Stimulated activated CD8-positive, alpha-beta memory T cell treated with anti-CD3 and anti-CD28 coated beads, Interleukin-2, amount 100 ng/mL, for 1 hour (primary cell): ENCODE measurements at places on chromosomes 7 and 10.

DNA sequence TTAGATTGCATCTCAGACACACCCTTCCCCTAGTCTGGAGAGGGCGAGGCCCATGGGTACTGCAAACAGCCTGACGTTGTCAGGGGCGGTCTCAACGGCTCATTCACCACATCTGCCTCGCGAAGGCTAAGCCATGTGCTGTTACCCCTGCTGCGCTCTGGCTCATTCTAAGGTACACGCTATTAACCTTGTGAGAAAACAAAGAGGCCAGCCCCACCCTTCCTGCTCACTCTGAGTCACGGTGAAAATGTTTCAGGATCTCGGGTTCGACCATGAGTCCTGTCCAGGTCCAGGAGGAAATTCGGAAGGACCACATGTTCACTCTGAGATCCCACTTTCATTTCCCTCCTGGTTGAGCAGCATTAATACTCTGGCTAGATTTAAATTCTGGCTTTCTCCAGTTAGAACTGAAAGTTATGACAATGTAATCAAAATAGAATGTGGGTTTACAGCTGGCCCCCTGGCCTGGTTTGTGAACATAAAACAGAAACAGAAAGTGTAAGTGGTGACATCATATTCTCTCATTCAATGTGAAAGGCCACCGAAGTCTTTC lies 55.2 kb downstream of the EGFR start:
- no peak for DNase-seq

- DNase-seq = no peak
These were observed 65.1 kb upstream of the VSTM2A start for GRCh38 chr7:54477083-54477482.

DNA sequence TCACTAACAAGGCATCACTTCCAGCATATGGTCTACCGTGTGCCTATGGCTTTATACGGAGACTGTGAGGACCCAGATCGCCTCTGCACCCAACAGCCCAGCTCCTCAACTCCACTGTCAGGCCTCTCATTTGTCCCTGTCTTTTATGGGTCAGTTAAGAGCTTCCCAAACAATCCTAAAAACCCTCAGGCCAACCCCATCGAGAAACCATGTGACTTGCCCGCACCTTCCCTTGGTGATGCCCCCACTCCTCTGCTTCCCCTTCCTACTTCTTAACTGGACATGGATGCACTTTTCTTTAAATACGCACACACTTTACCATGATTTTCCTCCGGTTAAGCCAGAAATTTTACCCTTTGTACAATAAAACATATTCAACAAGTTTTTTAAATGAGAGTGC lies 46.8 kb downstream of the BAIAP2L1 start:
- no peak for DNase-seq

DNA sequence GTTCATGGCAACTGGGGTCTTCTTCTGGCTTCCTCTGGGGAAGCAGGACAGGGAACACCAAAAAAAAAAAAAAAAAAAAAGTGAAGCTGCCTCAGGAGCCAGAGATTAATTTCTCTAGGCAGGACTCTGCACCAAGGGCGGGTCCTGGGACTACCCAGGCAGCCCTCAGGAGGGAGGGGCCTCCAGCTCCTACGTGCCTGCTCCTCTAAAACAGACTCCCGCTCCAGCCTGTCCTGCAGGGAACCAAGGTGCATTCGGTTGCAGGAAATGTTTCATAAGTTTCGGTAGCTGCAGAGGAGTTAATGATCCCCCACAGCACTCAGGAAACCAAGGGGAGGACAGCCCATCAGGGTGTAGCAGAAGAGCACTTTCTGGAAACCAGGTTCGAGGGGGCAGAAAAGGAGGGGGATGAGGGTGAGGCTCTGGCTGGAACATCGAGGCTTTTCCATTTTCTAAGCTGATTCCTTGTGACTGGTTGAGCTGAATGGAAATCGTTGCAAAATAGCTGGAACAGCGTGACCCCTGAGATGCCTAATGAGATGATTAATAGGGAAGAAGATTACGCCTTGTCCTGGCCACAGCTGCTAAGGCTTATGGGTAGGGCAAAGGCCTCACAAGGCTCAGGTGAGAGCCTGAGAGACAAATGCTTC lies 84.2 kb downstream of the STRA8 start:
- DNase-seq = no peak

DNA sequence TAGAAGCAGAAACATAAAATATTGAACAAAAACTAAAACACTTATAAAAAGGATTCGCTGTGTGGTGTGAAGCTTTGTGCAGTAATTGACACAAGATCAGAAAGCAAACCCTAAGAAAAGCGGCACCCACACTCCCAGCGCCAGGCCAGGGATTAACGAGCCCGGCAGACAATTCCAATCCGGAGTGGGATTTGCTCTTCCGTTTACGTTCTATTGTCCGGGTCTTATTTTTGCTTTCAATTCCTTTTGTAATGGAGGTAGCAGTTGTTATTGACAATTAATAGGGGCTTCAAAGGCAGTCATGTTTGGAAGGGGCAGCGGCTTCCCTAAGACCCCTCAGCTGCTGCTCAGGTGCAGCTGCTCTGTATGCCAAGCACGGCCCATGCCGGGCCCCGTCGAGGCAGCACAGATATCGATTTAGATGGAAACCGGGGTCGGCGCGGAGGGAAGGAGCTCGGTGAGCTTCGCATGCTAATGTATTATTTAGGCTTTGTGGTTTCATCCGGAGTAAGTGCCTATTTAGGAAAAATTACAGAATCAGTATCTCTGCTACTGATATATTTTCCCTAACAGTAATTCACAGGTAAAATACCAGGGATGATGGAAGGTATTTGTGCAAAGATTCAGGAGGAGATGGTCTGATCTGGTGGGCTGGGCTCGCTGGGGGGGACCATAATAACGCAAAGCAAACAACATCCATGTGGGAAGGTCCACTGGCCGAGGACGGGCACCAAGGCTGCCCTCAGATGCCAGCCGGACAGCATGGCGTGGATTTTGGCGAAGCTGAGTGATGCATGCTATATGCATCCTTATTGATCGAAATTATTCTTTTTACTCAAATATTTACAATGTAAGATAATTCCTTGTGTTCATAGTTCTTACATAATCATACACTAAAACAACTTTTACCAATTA lies 561.7 kb downstream of the PTPRN2 start:
- no peak for DNase-seq

GRCh38 chr7:55231736-55232280 lies 133.3 kb upstream of the LANCL2 start:
- no peak for DNase-seq

DNA sequence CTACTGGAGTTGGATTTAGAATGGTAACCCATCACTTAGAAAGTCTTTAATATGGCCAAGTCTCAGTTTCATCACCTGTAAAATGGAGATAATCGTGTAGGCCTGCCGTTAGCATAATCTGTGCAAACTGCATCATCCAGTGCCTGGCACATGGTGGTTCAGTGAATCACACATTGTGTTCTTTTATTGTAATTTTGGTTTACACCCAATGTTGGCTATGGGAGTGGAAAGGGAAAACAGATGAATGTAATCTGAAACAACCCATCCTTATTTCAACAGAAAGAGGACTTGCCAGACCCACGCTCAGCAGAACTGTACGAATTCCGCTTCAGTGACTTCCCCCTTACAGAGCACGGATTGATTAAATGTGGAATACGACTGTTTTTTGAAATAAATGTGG lies 27.5 kb downstream of the PDE6C start:
- DNase-seq = no peak

- DNase-seq = no peak
These were observed 13.8 kb upstream of the PITRM1 start for GRCh38 chr10:3186368-3186767.

GRCh38 chr7:2624293-2624886 lies 7.4 kb upstream of the TTYH3 start:
- DNase-seq = no peak

GRCh38 chr7:18548534-18548933 lies 53.0 kb downstream of the HDAC9 start:
- DNase-seq = no peak

DNA sequence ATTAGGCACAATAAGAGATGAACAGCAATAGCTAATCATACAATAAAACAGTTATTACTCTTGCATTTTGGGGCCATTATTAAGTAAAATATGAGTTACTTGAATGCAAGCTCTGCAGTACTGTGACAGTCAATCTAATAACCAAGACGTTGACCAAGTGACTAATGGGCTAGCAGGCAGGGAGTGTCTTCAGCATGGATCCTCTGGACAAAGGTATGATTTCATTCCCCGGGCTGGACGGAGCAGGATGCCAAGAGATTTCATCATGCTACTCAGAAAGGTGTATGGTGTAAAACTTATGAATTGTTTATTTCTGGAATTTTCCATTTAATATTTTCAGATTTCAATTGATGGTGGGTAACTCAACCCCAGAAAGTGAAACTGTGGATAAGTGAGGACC lies 80.9 kb downstream of the SHH start:
- DNase-seq = no peak

GRCh38 chr10:114823077-114823463 lies 1.5 kb downstream of the FHIP2A start:
- DNase-seq = no peak

- DNase-seq = no peak
These were observed 9.9 kb upstream of the COL13A1 start for GRCh38 chr10:69791812-69792211.

DNA sequence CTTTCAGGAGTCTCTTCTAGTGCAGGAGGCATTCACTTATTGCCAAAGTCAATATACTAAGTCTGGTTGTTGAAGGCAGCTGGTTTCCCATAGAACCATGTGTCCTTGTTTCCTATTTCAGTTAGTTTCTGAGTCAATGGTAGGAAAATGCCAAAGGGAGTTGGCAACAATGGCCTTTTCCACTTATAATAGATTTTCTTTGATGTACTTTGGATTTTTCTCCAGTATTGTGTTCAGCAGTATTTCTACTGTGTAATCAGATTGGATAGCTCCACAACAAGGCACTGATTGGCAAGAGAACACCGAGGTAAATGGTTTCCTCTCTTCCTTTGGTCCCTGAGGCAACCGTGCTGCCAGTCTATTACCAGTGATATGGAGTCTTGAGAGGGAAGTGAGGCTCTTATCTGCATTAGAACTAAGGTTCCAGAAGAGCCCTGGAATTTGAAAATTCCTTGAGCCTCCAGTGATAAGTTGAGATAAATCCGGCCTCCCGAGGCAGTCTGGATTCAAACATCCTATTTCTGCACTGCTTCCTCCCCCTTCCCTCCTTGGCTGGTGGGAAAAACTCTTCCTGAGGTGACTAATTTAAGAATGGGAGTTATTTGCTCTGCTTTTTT lies 7.9 kb upstream of the SEPTIN7 start:
- DNase-seq = no peak

GRCh38 chr7:45013465-45013967 lies 13.5 kb downstream of the CCM2 start:
- DNase-seq = no peak

GRCh38 chr7:119320316-119320715 lies 952.7 kb upstream of the KCND2 start:
- DNase-seq = no peak

DNA sequence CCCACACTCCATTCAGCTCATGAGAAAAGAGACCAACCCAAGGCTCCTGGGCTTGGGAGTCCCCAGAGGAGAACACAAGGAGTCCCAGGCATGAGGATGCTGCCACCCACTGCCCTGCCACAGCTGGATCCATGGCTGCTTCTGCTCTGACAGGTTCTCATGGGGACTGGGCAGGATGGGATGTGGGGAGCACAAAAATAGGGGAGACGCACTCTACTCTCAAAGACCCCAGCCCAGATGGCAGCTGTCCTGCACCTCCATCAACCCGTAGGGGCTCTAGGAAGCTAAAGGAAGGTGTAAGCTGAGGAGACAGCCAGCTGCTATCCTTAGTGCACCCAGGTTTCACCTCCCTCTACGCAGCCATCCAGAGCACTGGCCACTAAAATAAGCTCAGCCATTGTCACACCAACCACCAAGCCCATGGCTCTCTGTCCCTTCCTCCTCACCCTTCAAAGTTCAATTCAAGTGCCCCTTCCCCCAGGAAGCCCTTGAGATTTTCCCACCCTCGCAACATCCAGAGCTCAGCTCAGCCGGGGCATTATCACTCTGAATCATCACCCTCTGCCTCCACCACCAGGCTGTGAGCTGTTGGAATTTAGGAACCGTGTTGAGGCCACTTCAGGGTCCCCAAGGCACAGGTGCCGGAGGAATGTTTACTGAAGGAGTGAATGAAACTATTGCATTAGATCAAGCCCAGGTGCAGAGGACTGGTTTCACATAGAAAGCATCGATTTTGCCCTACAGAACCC lies 142.1 kb downstream of the GRID1 start:
- no peak for DNase-seq

DNA sequence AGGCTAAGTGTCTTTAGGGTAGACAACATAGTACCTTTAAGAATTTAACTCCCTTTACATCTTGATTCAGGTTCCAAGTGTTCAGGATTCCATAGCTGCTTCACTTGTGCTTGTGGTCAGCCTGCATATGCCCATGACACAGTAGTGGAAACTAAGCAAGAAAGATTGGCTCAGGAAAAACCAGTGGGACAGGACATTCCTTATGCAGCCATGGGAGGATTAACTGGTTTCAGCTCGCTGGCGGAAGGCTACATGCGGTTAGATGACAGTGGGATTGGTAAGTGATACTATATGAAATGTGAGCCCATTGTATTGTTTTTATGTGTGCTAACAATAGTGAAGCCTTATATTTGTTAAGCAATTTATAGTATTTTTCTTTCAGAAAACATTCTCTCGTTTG lies 11.3 kb downstream of the FAM221A start:
- DNase-seq = no peak

- DNase-seq = no peak
These were observed 86.9 kb downstream of the ZNF783 start for GRCh38 chr7:149348758-149349369.

GRCh38 chr10:93751832-93752231 lies 5.9 kb upstream of the LGI1 start:
- DNase-seq = no peak

- DNase-seq = no peak
These were observed 886.1 kb downstream of the SORCS1 start for GRCh38 chr10:106278383-106278782.

GRCh38 chr7:66452165-66452564 lies 176.5 kb upstream of the KCTD7 start:
- no peak for DNase-seq

DNA sequence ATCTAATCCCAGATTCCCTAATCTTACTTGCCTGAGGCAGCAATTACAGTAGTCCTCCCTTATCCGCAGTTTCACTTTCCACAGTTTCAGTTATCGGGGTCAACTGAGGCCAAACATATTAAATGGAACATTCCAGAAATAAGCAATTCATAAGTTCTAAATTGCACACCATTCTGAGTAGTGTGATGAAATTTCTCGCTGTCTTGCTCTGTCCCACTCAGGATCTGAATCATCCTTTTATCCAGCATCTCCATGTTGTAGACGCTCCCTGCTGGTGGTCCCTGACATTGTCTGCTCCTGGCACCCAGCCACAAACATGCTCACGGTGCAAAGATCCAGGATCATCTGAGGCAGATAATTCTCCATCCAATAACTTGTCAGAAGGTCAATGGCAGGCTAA lies 128.7 kb upstream of the CXCL12 start:
- no peak for DNase-seq
